ENCODE measurements at places on chromosomes 2 and 18.

GRCh38 chr2:98482362-98482761, 37.7 kb downstream of the INPP4A start:
- DNase-seq, result no peak

- DNase-seq, result no peak
These were observed 22.5 kb downstream of the UBR3 start for GRCh38 chr2:169849710-169850109.

GRCh38 chr2:28658369-28658768, 93.3 kb upstream of the PPP1CB start:
- DNase-seq, result no peak

- DNase-seq, result peak; percentile 54
These were observed 13.4 kb downstream of the ITGA6 start for GRCh38 chr2:172440795-172441194.

- no peak for DNase-seq
These were observed 100.5 kb upstream of the THSD7B start for GRCh38 chr2:136664713-136665405.

- no peak for DNase-seq
These were observed 106.7 kb downstream of the MYO1B start for GRCh38 chr2:191351921-191352320.

GRCh38 chr2:195494451-195494850, 162.6 kb upstream of the SLC39A10 start:
- DNase-seq, result no peak

DNA sequence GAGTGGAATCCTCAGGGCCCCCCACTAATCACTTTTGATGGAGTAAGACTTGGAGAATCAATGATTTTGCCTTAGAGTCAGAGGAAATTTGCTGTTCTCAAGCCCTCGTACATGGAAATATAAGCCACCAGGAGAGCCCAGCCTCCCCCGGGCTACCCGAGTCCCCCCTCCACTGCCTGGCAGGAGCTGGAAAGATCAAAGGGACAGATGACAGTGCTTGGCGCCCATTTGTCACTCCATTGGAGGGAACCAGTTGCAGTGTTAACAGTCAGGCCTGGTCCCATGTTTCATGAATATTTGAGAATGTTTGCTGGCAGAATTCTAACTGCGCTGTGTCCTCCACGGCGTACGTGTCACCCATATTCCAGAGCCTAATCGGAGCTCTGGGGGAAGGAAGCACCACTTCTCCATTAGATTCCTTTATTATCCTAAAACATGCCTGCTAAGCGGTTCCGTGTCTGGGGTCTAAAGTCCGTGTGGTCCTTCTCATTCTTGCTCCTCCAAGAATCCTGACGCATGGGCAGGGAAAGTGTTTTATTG, 202.4 kb downstream of the KLHL29 start:
- no peak for DNase-seq

GRCh38 chr18:23433360-23433759, 19.7 kb upstream of the RIOK3 start:
- DNase-seq, result no peak

GRCh38 chr2:82675186-82675585, 1783.9 kb downstream of the SUCLG1 start:
- no peak for DNase-seq

GRCh38 chr2:111702804-111703196, 181.2 kb downstream of the ANAPC1 start:
- DNase-seq, result no peak

DNA sequence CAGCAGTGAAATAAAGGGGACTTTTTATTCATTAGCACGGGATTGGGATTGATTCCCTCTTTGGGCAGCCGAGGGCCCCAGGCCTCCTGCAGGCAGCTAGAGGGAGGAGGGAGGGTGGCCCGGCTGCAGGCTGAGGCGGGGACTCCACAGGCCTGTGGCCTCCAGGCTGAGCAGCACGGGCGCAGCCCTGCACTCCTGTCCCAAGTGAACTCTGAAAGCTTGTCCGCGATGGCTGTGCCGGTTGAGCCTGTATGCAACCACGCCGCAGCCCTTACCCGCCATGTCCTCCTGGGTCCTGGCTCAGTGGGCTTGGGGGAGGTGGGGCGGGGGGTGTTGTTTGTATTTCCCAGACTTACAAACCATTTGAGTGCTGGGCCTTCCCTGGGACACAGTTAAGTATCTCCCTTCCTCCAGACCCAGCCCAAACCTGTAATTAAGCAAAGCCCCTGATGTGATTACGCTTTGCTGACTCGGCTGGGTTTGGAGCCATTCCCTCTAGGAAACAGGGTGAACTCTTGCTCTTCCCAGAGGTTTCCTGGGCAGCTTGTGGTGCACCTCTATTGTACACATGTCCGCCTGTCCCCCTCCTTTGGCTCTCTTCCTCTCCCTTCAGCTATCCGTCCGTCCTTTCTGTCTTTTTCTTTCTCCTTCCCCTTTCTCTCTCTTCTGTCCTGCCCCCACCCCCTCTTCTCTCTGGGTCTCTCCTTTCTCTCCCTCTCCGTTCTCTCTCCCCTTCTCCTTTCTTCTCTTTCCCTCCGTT, 5.3 kb downstream of the GLI2 start:
- DNase-seq, result no peak

DNA sequence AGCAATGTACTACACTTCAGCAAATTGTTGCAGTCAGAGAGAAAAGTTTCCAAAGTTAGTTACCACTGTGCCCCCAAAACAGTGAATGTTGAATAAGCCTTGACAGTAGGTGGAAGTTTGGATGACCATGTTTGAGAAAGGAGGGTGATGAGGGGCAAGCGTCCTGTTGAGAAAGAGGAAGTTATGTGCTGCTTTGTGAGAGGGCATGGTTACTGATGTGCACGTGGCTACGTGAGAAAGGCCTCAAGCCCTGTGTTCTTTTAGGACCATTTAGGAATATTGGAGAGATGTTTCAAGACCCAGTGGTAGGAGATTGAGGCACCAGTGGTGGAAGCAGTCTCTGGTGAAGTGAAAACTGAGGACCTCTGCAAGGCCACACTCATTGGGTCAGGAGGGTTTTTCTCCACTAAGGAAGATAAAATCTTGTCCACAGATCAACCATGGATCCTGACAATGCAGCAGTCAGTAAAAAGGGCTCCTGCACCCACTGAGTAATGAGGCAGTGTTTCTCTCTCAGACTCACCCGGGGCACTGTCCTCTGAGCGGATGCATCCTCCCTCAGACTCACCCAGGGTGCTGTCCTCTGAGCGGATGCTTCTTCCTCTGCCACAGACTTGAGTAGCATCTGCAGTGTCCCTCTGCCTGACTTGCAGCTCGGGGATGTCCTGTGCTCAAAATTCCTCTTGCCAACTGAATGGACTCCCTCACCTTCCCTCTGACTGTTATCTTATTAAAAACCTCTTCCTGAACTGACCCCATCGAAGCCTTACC, 34.7 kb upstream of the ACTR3 start:
- DNase-seq, result no peak

GRCh38 chr2:1837022-1837421, 92.7 kb upstream of the PXDN start:
- no peak for DNase-seq

DNA sequence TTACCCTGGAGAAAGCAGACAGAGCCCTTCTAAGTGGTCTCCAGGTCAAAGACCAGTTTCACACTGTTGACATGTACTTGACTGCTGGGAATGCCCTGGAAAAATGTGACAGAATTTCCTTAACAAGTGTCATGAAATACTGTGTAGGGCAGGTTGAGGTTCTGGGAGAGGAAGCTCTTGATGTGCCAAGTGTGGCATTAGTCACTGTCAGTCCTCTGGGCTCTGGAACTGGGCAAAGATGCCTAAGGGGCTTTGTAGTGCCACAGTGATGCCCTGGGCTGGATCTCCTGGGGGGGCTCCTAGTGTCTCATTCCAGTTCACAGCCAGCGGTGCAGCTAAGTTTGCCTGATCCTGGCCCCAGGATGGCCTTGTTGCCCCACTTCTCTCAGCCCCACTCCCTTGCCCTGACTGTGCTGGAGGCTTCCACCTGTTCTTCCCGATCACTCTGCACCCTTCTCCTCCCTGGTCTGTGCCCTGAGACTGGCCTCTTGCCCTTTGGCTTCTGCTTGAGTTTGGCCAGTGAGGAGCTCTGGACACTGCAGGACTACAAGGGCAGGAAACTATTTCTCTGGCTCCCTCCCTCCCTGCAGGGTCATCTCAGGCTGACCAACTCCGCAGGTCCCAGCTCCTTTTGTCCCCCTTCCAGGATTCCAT, 27.0 kb upstream of the FAM124B start:
- DNase-seq, result no peak

GRCh38 chr2:54079331-54079730, 36.1 kb upstream of the ACYP2 start:
- DNase-seq, result no peak

GRCh38 chr18:46833899-46834298, 77.0 kb upstream of the ST8SIA5 start:
- DNase-seq, result no peak

- no peak for DNase-seq
These were observed 341.4 kb downstream of the LPIN1 start for GRCh38 chr2:12087671-12088380.

DNA sequence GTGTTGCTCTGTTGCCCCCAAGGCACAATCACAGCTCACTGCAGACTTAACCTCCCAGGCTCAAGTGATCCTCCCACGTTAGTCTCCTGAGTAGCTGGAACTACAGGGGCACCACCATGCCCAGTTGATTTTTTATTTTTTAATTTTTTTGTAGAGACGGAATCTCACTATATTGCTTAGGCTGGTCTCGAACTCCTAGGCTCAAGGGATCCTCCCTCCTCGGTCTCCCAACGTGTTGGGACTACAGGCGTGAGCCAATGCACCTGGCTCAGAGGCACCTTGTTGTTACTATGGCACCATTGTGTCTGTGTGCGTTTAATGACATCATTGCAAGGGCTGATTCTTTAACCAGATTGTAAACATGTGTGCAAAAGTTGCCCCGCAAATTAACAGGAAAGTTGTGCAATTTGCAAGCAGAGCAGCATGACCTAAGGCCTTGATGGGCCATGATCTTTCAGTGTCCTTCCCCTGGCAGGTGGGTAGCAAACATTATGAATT, 22.6 kb downstream of the TCF23 start:
- DNase-seq, result no peak

DNA sequence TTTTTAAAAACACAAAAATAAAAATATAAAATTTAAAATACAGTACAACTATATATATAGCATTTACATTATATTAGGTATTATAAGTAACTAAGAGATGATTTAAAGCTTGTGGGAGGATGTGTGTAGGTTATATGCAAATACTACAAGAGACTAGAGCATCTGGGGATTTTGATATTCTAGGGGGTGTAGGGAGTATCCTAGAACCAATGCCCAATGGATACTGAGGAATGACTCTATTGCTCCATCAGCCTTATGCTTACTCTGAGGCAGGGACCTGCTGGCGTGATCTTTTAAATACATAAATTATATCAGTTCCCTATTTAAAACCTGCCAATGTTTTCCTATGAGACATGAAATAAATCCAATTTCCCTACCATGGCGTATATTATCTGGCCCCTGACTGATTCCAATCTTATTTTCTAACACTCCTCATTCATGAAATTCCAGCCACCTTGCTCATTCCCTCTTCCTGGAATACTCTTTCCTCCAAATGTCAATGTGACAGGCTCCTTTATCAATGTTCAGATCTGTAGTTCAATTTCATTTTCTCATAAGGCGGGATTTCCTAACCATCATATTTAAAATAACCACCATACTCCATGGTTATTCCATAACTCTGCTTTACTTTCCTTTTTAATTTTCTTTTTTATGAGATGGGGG, 22.2 kb downstream of the SP3 start:
- no peak for DNase-seq

DNA sequence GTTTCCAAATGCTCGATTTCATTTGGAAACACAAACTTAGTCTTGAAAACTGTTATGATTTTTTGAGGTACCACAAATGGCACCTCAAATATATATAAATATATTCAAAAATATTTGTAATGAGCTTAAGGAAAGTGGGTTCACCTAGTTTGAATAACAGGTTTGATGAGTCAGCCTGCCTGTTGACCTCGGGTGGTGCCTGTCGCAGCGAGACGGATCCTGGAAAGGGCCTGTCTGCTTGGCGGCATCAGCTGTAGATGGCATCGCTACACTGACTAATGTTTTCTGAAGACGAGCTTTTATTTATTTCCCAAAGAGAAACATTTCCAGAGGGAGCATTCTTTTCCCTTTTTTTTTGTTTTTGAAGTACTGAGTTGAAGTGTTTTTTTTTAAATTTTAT, 6.9 kb downstream of the ALLC start:
- DNase-seq, result no peak

GRCh38 chr2:241344925-241345651, 11.0 kb upstream of the FARP2 start:
- DNase-seq, result no peak

GRCh38 chr2:227370092-227370491, 9.0 kb downstream of the TM4SF20 start:
- DNase-seq, result no peak

DNA sequence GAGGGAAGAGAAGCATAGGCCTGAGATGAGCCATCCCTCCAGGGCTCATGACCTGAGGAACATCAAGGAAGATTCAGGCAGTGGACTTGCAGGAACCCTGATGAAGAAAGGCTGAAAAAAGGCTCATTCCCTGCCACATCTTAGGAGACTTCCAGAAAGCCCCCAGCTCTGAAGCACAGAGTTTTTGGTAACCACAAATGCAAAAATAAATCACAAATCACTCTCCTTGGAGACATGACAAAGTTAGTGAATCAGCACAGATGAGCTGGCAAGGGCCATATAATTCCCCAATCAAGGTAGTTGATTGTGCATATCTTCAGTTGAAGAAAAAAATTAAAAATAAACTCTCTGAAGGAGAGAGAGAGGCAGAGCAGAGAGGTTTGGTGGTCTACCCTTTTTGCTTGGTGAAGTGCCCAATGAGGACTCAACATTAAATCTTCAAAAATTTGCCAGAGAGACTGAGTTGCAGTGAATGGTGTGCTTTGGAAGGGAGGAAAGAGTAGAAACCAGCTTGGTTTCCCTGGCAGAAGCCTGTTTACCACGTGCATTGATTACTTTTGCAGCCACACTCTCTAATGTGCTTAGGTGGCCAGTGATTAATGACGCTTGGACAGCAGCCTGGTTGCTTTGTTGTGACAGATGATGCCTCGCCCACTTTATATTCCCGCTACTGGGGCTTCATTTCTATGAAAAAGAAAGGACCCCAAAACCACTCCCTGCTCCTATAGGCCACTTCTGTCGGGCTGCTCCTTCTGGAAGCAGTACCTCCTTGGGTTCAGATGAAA, 257.4 kb upstream of the SLC14A2 start:
- no peak for DNase-seq

DNA sequence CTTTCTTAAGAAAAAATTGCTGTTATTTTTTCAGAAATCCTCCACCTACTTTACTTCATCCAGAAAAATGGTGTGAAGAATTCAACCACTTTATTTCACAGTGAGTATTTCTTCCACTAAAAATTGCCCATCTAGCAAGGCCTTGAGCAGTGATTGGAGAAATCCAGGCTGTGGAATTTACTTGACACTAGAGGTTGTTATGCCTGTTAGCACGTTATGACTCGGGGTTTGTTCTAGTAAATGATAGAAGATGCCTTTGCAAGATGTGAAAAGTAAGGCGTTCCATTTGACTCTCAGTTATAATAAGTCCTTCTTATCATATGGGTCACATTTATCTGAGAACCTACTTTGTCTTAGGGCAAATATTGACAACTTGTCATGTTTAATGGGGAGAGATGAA, 157.4 kb downstream of the MYO3B start:
- DNase-seq, result no peak
